ENCODE measurements at places on chromosomes 6 and 20.

- no peak for DNase-seq
Measured at GRCh38 chr6:101537753-101538316, 144.3 kb downstream of the GRIK2 start.

GRCh38 chr6:138400326-138400725, 3.7 kb upstream of the HEBP2 start:
- no peak for DNase-seq

- DNase-seq = no peak
Measured at GRCh38 chr6:41289815-41290214, 3.3 kb upstream of the TREM1 start.

GRCh38 chr6:22021966-22022365, 274.9 kb downstream of the PRL start:
- DNase-seq = no peak

DNA sequence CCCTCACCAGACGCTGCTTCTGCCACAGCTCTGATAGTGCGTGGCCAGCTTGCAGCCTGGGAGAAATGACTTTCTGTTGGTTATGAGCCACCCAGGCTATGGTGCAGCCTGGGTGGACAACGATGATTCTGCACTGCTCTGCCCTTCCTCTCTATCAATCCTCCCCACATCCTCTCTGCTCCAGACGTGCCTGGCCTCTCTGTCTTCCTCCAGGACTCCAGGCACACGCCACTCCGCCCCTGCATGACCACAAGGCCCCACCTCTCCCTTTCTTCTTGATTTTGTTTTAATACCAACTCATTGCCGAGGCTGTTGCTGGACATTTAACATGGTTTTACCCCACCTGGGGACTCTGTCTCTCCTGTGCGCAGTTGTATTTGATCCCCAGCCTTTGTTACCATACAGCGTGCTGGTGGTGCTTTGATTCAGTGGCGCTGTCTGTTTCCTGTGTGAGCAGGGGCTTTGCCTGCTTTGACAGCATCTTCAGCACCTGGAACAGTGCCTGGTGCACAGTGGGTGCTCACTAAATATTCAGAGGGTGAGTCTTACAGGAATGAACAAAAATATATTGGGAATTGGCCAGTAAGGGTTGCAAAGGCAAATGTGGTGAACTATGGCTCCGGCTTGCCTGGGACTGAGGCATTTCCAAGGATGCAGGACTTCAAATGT, 280.9 kb downstream of the CDH26 start:
- no peak for DNase-seq
